CD8-positive, alpha-beta T cell (primary cell): ENCODE measurements at places on chromosomes 7 and 10. TPM values are rescaled to one million over a fixed set of nuclear protein-coding genes. Genes with fewer than 3 reads are reported as not detected.

Gene HOXA11
- not detected for total RNA-seq

Gene GPR158
- not detected for total RNA-seq

Gene MINDY4
- total RNA-seq, result 0.46 TPM

Gene DPP6
- not detected for total RNA-seq

Gene ARL3
- total RNA-seq, result 0.75 TPM

Gene CTBP2
- total RNA-seq, result 0.78 TPM

Gene SLC25A28
- total RNA-seq, result 92.8 TPM

Gene TAS2R41
- not detected for total RNA-seq

Gene DCLRE1C
- total RNA-seq, result 15.9 TPM

Gene STX1A
- 20.8 TPM for total RNA-seq

Gene POU6F2
- total RNA-seq, result not detected

Gene SDK1
- total RNA-seq, result 0.36 TPM

Gene ATG9B
- total RNA-seq, result 12.7 TPM

Gene ZNF425
- 0.52 TPM for total RNA-seq

Gene COMTD1
- total RNA-seq, result 7.9 TPM

Gene SYT15B
- total RNA-seq, result not detected

Gene SDHAF3
- 3.5 TPM for total RNA-seq

Gene CRHR2
- not detected for total RNA-seq

Gene EN2
- not detected for total RNA-seq

Gene CCDC172
- not detected for total RNA-seq
